ENCODE measurements at places on chromosomes 7 and 10.

- peak; percentile 62 for DNase-seq
These were observed 537 bp downstream of the FOXK1 start for GRCh38 chr7:4682621-4683042.

DNA sequence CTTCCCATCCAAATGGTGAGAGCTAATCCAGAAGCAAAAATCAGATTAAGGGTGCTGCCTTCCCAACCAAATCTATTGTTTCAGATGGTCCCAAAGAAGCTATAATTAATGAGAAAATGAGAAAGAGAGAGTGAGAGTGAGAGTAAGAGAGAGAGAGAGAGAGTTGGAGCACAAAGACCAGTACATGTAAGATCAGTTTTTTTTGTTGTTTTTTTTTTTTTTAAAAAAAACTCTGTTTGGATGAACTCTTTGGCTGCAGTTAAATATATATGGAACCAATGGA is 305.6 kb downstream of the PTEN start:
- no peak for DNase-seq

GRCh38 chr10:60427709-60428386 is 38.2 kb upstream of the ANK3 start:
- DNase-seq: no peak

GRCh38 chr7:105759670-105760550 is 116.5 kb downstream of the ATXN7L1 start:
- DNase-seq: peak; percentile 56

GRCh38 chr7:159026271-159027055 is 118.2 kb downstream of the VIPR2 start:
- DNase-seq: no peak

- no peak for DNase-seq
These were observed 2.4 kb upstream of the AIFM2 start for GRCh38 chr10:70135046-70135445.

GRCh38 chr10:43076311-43076875 is 476 bp upstream of the RET start:
- DNase-seq: no peak

DNA sequence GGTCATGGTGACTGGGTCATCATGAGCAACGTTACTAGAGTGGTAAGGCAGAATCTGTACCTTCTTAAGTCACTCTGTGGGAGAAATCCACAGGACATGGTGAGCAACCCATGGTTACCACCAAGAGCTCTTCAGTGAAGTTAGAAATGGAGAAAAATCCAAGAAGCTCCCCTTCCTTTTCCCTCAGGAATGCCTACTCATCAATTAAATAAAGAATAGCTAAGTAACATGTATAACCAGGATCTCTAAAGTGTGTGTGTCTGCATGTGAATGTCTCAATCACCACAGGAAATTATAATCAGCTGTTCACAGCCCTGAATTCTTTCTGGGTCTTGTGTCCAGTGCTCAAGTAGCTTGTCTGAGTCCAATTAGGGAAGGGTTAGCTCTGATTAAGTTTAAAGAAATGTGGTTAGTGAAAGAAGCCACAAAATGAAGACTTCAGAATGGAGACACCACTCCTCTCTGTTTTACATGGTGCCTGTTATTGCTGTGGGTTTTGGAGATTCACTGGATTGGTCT is 73.2 kb downstream of the SEM1 start:
- DNase-seq: no peak

DNA sequence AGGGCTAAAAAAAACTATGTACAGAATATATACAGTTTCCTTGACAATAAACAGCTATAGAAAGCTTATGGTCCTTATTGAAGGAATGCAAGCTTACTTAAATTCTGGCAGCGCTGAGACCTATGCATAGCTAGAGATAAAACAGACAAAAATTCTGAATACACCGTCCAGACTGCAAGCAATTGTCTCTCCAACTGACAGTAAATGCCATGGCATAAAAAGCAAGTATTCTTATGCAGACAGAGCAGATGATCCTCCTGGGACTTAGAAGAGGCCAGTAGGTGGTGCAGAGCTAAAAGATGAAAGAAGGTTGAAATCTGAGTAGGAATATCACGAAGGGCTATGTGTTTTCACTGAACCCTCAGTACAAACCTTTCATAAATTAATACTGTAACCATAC is 157.0 kb upstream of the CACNA2D1 start:
- DNase-seq: no peak

GRCh38 chr7:145884716-145885514 is 231.7 kb upstream of the CNTNAP2 start:
- no peak for DNase-seq

DNA sequence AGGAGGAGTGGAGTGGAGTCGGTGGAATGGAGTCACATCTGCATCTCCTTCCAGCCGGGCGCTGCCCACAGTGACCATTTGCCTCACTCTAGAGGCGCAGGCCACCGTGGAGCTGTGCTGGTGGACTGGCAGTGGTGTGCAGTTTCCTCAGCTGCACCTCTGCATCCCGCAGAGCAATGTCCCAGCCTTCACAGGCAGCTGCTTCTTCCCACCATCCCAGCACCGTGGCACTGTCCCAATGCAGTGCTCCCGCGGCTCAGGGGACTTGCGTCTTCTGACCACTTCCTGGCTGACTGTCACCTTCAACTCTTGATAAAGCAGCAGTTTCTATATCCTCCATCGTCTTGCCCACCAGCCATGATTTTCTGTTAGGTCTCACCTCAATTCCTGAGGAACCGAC is 90.3 kb upstream of the SFMBT2 start:
- DNase-seq: no peak

- no peak for DNase-seq
These were observed 4.7 kb upstream of the SLC18A3 start for GRCh38 chr10:49605216-49605938.

- no peak for DNase-seq
These were observed 53.3 kb upstream of the SLC16A12 start for GRCh38 chr10:89588671-89589070.

DNA sequence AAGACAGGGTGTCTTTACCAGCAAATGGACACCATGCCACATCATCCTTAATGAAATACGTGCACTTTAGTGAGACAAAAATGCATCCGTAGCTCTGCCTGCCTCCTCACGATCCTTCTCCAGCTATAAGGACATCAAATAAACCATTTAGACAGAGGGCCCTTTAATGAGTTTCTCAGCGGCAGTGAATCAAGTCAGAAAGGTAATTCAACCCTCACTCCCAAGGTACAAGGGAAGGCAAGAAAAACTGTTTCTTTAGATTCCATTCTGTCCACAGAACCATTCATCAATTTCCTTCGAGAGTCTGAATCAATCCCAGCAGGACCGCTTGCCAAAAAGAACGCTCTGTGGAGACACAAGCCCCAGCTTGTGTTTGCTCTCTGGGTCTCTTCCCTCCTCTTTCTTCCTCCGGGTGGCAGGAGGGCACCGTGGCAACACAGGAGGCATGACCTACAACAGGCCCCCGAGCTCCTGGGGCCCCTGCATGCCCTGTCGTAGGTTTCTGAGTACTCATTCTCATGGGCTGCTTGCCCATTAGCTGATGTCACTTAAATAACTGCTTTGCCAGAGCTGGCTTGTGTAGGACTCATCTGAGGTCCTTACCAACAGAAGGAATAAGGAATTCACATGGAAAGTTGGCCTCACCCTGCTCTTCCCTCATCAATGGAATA is 297.8 kb upstream of the PRKCQ start:
- DNase-seq: no peak

- DNase-seq: no peak
These were observed 47.2 kb downstream of the PAX2 start for GRCh38 chr10:100792574-100792973.

GRCh38 chr10:111973306-111973705 is 210.3 kb downstream of the GPAM start:
- no peak for DNase-seq

GRCh38 chr7:2757361-2757903 is 69.4 kb downstream of the AMZ1 start:
- DNase-seq: peak; percentile 66

DNA sequence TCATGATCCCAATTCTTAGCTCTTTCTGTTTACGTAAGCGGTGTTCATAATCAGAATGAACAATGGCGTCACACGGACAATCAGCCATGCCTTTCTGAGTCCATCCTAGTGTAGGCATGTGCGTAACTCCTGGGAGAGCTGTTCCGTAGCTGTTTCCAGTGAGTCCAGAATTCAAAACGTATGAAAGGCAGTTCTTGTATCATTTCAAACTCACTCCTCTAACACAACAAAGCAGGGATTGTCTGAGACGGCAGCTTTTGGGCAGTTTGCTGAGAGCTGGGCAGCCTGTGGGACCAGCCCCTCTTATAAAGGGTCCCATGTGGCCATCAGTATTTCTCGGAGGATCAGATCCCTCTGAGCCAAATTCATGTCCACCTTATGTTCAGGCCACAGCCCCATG is 43.4 kb downstream of the PSPH start:
- DNase-seq: no peak

- no peak for DNase-seq
These were observed 21.0 kb upstream of the GRB10 start for GRCh38 chr7:50803359-50804337.

GRCh38 chr10:2399482-2399881 is 662.2 kb upstream of the ADARB2 start:
- DNase-seq: no peak

DNA sequence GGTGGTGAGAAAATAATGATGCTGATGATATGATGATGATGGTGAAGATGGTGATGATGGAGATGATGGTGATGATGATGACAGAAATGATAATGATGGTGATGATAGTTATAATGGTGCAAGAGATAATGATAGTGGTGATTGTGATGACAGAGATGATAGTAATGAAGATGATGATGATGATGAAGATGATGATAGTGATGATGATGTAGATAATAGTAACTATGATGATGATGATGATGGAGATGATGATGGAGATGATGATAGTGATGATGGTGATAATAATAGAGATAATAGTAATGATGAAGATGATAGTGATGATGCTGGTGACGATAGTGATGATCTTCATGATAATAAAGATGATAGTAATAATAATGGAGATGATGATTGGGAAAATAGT is 22.2 kb downstream of the ABCA13 start:
- DNase-seq: no peak

GRCh38 chr7:150586068-150586784 is 19.0 kb downstream of the GIMAP4 start:
- DNase-seq: no peak

DNA sequence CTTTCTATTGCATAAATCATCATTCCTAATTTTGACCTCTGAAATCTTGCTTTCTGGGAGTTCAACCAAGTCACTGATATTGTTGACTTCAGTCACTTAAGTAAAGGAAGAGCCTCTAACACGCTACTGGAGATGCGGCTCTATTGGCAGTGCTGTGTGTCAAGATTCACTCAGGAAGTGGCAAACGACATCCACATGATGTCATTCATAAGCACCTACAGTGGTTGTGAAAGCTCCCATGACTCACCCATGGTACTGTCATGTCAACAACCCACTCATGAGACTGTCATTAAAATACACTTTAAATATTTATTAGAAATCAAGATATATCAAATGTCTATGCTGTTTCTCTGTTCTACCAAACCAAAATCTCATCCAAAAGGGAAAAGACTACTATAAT is 52.5 kb upstream of the LHFPL3 start:
- no peak for DNase-seq

- no peak for DNase-seq
These were observed 61.6 kb downstream of the NHLRC2 start for GRCh38 chr10:113916053-113916452.

DNA sequence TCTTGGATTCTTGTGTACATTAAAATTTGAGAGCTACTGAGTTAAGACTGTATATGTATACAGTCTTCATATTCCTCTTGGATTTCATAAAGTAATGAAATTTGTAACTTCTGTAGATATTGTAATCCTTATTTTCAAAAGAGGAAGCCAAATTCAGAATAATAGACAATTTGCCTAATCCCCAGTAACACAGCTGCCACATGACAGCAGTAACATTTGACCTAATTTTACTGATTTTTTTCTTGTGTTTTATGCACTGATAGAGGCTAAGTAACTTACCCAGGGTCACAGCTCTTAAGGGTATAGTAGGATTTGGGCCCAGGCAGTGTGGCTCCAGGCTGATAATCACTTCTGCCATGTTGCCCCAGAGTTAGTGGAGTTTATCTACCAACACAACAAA is 40.4 kb upstream of the IL6 start:
- DNase-seq: no peak

GRCh38 chr10:121252756-121253155 is 345.5 kb downstream of the FGFR2 start:
- DNase-seq: no peak

DNA sequence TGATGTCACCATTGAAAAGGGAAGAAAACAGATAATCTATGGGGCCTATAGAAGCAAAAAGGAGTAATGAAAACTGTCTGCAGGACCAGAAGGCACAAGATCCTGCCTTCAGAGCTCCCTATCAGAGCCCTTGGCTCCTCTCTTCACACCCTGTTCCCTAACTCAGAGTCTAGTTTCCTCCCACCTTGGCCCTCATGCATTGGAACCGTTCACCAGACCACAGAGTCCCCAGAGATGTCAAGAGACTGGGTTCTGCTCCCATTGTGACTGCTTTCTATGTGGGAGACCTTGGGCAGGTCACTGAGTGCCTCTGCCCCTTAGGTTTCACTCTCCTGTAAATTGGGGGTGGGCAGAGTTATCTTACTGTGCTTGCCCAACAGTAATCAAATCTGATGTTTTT is 80.1 kb upstream of the RPA3 start:
- DNase-seq: no peak

- DNase-seq: no peak
These were observed 6.5 kb downstream of the FKBP14 start for GRCh38 chr7:30019960-30020359.

DNA sequence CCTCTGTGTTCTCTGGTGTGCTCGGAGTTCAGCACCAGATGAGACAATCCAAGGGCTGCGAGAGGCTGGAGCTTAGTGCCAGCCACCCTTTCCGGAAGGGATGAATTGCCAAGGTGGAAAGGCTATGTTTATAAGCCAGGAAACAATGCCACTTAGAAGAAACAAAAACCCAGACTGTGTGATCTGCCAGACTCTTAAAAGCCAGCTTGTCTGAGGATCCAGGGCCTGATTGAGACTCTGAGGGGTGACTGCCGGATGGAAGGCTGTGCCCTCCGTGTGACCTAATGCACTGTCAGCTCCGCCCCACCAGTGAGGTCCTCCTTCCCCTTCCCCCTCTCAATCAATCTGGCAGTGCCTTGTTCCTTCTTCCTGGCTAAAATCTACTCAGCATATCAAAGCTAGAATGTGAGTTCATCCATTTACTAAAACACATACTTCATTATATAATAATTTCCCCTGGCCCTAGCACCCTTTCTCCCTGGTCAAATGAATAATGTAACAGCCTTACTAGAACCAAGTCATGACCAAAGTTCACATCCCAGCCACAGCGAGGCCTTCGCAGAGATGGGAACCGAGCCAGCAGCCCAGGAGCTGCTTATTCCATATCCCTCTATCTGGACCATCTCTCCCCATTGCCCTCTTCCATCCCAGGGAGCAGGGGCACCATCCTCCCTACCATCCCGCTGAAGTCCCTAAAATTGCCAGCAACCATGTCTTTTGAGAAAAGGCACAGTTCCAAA is 25.5 kb downstream of the FAM107B start:
- peak; percentile 24 for DNase-seq
